ENCODE measurements at places on chromosomes 4 and X.

GRCh38 chr4:174591243-174592021 is 69.1 kb upstream of the HPGD start:
- DNase-seq: peak; percentile 26

GRCh38 chr4:159607809-159608208 is 504.9 kb downstream of the RAPGEF2 start:
- DNase-seq: no peak

- no peak for DNase-seq
These were observed 3.1 kb downstream of the BMP2K start for GRCh38 chr4:78779280-78779679.

DNA sequence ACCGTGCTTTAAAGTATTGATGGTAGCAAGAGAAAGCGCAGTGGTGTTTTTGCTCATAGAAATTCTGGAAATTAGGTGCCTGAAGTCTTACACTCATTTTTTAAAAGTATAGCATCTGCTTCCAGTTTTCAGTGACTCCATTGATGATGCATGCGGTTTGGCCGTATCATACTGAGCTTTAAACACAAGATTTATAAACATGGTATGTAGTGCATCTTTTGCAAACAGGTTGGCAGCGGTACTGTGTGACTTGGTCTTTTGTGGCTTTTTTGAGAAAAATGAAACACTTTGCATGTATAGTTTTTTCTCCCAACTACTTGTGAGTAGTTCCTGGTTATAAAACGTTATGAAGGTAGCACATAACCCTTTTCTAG is 2.0 kb downstream of the DDX3X start:
- peak; percentile 27 for DNase-seq

DNA sequence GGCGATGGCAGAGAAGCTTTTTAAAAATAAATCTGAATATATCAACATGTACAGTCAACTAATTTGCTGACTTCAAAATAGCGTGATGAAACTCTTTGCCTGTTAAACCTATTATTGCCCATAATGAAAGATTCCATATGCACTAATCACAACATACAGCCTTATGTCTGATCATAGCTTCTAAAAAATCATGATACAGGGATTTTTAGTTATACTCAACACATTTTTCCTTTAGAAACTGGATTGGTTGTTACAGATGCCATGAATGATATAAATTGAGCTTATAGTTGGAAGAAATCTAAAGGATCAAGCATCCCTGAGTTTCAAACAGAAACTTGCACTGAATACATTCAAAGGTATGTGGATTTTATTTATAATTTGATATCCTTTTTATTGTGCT is at the start of gene AMELX:
TSS of gene AMELX (plus strand) at position 301 of the 400 bp plus-strand sequence. CDS start 1,376 bp downstream, outside the sequence.
- DNase-seq: no peak

DNA sequence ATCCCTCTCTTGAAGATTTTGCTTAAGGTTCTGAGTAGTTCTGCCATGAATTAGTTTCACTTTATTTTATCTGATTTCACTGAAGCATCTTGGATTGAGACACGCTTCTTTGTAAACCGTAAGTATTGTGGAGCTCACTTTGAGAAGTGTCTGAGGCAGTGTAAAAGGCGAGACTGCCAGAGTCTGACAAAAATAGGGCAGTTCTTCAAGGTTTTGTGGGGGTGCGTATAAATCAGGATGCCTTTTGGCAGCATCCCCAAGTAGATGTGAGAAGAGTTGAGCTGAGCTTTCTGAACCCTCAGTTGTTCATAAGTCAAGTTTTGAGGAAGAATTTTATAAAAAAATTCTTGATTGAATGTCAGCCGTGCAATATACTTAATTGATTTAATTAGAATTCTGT is 76.3 kb downstream of the RBPJ start:
- DNase-seq: no peak

DNA sequence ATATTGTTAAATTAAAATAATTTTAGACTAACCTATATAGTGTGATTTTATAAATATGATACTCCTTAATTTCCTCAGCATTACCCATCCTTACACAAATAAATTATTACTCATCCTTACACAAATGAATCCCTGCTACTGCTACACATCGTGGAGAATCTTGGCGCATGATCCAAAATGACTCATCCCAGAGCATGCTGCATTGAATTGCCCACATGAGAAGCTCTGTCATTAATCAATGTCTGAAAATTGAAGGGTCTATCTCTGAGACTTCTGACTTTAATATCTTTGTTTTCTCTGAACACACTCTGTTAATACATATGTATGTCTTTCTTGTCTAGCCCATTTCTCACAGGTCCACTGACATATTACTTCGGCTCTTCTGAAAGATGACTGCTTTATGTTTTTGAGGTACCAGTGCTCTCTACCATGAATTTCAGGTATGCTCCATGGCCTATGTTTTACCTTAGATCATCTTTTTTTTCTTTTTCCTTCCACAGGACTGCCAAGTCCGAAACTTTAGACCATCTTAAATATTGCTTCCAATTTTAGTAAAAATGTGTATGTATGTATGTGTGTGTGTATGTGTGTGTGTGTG is 15.7 kb upstream of the DUSP21 start:
- DNase-seq: no peak

- DNase-seq: no peak
These were observed 981 bp upstream of the PITX2 start for GRCh38 chr4:110623718-110624397.

DNA sequence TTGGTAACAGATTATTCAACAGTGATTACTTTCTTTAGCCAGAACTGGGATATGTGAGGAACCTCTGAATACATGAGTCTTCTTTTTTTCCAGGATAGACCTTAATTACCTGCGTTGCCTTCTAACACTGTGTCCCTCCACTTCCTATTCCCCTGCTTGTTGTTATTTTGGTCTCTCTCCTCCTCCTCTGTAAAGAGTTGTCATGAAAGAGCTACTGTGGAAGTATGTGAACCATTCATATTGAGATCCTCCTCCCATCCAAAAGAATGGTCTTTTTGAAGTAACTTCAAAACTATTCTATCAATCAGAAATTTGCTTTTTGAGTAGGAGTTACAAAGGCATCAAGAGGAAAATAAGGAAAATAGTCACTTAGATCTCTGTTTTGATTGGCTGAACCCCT is 420.0 kb upstream of the TENM3 start:
- DNase-seq: no peak

DNA sequence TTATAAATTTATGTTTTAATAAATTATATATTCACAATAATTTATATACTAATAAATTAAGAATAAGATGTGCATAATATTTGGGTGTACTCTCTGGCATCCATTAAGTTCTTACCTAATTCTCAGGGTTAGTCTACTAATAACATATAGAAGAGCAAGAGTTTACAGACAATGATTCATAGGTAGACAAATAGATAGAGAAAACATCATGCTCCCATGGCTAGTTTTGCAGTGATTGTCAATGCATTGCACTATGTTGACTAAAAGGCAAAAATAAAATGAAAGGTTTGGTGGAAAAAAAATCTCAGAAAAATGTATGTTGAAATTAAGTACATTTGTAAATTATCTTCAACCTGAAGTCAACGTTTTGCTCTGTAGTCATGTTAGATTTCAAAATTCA is 606.0 kb downstream of the KCTD8 start:
- no peak for DNase-seq

GRCh38 chrX:39427906-39428305 is 626.6 kb downstream of the MID1IP1 start:
- no peak for DNase-seq

- peak; percentile 35 for DNase-seq
These were observed 276.5 kb downstream of the PPP4R3C start for GRCh38 chrX:27186671-27187070.

- DNase-seq: no peak
These were observed 5.2 kb downstream of the RAB33A start for GRCh38 chrX:130176942-130177341.

DNA sequence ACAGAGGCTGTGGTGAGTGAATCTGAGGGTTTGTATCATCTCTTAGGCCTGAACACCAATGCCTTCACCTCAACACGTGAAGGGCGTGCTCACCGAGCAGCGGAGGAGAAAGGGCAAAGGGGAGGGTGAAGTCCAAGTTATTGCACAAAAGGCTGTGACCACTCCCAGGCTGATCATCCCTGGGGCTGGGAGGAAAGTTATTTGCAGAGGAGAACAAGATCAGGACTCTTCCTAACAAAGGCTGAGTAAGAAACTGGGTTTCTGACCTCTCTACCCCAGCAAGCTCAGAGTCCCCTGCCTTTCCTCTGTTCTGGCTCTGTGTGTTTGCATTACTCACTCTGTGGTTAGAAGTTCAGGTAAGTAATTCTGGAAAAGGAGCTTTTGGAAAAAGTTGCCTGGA is 366.3 kb upstream of the CXorf51A start:
- DNase-seq: no peak

- no peak for DNase-seq
These were observed 88.6 kb downstream of the NFKB1 start for GRCh38 chr4:102589743-102590142.

DNA sequence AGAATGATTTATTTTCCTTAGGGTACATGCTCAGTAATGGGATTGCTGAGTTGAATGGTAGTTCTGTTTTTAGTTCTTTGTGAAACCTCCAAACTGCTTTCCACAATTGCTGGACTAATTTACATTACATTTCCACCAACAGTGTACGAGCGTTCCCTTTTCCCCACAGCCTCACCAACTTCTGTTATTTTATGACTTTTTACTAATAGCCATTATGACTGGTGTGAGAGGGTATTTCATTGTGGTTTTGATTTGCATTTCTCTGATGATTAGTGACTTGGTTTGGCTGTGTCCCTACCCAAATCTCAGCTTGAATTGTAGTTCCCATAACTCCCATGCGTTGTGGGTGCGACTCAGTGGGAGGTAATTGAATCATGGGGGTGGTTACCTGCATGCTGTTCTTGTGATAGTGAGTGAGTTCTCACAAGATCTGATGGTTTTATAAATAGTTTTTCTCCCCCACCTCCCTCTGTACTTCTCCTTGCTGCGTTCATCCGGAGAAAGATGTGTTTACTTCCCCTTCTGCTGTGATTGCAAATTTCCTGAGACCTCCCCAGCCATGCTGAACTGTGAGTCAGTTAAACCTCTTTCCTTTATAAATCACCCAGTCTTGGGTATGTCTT is 95.1 kb downstream of the GBA3 start:
- no peak for DNase-seq

DNA sequence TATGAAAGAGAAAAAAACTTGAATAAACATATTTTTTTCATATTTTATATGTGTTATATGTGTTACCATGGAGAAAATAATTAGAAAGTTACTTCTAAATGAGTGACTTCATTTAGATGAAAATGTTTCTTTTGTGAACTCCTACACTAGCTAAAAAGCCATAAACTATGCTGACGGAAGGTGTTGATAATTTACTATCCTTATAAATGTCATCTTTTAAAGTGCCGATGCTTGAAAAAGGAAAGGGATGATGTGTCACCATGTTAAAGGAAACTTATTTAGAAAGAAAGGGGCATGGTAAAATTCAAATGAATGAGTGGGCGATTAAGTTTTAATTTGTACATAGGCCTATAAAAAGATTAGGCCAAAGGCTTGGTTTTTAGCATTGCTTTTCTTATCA is 133.8 kb downstream of the SPRY1 start:
- DNase-seq: no peak
